ENCODE measurements at places on chromosomes 13 and 19.

- peak; percentile 40 for DNase-seq
Observed at GRCh38 chr19:29724102-29724641, 9.1 kb upstream of the C19orf12 start.

DNA sequence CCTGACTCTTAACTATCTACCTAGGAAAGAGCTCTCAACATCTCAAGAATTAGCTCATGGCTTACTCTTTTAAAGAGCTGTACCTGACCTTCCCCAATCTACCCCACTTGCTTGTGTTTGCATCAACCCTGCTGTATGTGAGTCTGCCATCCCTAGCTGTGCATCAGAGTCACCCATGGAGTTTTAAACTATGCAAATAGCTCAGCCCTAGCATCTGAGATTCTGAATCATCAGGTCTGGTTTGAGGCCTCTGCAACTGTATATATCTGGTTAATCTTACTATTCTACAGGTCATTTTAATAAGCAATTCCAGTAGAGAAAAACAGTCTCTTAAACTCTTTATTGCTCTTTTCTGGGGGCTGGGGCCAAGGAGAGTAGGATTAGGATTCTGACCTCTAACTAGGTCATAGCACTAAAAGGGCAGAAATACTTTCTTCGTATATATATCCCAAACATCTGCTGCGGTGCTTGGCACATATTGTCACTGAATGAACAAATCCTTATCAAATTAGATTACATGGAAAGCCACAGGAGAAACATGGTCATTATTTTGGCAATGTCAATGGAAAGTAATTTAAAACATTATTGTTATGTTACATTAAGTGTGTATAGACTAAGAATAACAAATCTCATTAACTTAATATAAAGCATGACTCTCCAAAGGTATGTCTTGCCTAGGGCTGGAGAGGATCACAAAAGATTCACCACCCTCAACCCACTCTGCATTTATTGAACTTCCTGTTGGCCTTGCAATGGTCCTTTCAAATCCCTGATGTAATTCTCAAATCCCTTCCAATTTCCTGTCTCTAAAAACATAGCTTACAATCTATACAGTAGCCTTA is 232.2 kb downstream of the DACH1 start:
- DNase-seq, result peak; percentile 57

DNA sequence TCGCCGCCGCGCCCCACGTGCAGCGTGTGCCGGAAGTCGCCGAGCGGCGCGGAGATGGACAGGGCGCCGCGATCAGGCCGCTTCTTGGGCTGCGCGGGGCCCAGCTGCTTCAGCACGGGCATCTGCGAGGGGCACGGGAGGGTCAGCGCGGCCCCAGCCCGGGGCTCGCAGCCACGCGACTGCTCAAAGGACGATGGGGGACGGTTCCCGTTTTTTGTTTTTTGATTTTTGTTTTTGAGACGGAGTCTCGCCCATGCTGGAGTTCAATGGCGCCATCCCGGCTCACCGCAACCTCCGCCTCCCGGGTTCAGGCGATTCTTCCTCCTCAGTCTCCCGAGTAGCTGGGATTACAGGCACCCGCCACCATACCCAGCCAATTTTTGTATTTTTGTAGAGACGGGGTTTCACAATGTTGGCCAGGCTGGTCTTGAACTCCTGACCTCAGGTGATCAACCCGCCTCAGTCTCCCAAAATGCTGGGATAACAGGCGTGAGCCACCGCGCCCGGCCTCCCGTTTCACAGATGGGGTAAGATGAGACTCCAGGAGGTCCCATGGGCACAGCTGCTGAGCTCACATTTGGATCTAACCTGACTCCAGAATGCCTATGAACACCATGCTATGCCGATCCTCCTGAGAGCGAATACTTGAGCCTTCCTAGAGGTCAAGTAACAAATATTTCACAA is 2.0 kb upstream of the LENG9 start:
- no peak for DNase-seq

DNA sequence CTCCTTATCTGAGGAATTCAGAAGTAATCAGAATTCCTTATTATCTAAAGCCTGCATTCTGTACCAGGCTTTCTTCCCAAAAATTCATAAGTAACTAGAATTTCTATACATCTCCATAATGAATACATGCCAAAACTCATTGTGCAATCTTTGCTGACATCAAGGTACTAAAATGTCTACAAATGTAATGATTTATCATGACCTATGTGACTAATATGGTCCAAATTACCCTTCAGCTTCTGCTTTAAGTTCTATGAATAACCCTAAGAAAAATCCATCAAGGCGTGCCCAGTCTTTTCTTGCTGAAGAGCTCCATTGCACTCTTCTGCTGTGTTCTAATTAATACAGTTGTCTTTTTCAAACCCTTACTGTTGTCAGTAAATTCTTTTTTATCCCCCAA is 58.5 kb upstream of the SLITRK1 start:
- peak; percentile 12 for DNase-seq

GRCh38 chr19:3923912-3924311 is 9.0 kb upstream of the NMRK2 start:
- no peak for DNase-seq

DNA sequence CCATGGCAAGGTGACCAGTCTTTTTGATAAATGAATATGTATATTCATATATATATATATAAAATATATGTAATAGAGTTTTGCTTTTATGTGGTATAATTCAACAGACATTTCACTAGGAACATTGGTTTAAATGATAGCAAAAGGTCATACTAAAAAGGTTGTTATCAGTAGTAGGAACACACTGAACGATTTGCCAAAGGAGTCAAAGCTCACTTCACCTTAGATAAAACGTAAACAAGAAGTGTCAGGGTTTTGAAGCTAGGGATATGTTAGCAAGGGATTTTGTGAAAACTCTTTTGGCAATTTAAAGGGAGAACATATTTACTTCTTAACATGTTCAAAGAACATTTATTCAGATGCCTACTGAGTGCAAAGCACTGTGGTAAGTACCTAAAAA is 8.0 kb upstream of the HS6ST3 start:
- no peak for DNase-seq

GRCh38 chr13:114145722-114146121 is 13.3 kb upstream of the RASA3 start:
- no peak for DNase-seq

- DNase-seq, result no peak
Observed at GRCh38 chr19:6752256-6753177, 13.0 kb downstream of the TRIP10 start.

DNA sequence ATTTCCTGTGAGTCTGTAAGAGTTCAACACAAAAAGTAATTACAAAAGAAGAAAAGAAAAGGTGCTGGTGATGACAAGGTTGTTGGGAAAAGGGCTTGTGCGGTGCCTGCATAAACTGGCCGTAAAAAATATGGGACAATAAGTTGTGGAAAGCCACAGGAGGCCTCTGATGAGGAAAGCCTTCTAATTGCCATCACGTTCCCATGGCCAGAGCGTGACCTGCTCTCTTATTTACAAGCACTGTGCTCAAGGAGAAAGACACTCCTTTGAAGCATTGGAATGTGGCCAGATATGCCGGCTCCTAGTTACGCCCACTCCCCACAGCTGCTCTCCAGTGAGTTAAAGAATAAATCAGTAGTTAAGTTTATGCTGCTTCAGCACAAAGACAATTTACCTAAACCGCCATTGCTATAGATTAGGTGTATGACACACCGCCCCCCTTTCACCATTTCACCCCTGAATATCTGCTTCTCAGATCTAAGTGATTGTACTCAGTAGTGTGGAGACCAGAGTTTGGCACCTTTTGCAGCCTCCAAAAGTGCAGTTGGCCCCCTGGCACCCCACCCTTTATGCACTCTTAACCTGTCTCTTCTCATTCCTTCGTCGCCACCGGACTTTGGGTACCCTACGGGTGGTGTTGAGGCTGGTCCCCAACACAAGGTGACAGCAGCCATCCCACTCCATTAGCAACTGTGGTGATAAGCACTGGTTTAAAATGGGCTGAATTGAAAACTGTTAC is 8.1 kb upstream of the PGLYRP1 start:
- no peak for DNase-seq

DNA sequence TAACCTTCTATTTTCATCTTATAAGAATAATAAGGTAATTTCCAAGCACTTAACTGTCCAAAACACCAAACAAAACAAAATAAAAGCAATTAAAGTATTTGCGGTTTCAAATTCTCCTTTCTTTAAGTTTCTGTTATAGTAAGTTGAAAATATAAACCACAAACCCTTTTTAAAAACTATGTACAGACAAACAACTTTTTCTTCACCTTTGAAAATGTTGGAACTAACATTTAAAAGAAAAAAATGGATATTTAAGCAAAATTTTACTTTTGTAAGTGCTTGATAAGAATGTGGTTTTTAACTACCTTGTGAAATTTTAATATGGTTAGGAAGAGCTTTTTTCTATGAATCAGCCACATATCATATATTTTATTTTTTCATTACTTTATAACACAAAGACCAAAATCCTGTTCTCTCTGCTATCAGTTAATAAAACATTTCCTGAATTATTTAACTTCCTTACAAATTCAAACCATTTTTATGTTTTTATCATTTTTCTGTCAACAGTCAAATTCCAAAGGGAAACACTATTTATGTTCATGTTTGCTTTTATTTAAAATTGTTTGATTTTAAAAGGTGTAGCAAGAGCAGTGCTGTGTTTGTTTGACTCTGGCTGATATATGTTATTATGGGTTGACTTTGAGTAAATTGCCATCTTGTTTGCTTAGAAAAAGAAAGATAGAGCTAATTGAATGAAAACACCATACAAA is 554.1 kb upstream of the KLHL1 start:
- no peak for DNase-seq

- no peak for DNase-seq
Observed at GRCh38 chr13:100602493-100603111, 14.0 kb upstream of the GGACT start.

DNA sequence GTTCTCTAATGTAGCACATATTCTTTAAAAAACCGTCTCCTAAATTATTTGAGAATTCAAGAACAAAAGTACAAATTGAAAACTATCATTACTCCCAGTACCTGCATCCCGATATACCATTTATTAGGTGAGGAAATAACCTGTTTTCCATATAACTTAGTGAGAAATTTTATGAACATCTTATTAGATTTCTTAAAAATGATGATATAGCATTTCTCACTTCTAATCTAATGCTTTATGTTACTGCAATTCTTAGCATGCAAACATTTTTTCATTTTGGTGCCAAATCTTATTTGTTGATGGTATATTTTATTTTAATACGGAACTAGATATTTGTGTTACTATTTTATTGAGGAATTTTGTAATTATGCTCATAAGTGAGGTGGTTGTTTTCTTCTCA is 1321.3 kb upstream of the SLC10A2 start:
- DNase-seq, result no peak

DNA sequence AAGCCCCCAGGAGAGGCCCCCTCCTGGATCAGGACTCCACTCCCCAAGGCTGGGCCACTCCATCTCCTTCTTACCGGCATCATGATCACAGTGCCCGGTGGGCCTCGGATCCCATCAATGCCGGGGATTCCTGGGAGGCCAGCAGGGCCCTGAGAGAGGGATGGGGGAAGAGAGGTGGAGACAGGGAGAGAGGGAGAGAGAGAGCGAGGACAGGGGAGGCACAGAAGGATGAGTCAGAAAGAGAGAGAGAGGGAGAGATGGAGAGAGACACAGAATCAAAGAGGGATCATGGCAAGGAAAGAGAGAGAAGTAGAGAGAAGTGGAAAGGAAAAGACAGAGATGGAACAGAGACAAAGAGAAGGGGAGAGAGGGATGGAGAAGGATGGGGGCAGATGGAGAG is 13.8 kb downstream of the COL5A3 start:
- no peak for DNase-seq

Data from iris pigment epithelial cell (primary cell).